Natural killer cell (primary cell): ENCODE measurements at places on chromosomes 4 and X.

GRCh38 chrX:124383354-124383753 lies 37.0 kb downstream of the SH2D1A start:
- DNase-seq = no peak

DNA sequence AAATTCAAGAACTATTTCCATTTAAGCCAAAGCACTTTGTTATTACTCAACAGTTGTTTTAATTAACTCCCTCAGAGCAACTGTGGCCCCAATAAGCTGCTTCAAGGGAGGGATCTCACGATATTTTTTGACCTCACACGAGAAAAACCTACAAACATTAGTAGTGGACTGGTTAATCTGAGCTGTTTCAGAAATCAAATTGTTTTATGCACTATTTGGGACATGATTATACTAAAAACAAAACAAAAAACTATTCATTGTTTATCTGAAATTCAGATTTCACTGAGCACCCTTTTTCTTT lies 74.3 kb downstream of the DCHS2 start:
- no peak for DNase-seq

- no peak for DNase-seq
These were observed 3.0 kb downstream of the FNIP2 start for GRCh38 chr4:158771776-158772175.

DNA sequence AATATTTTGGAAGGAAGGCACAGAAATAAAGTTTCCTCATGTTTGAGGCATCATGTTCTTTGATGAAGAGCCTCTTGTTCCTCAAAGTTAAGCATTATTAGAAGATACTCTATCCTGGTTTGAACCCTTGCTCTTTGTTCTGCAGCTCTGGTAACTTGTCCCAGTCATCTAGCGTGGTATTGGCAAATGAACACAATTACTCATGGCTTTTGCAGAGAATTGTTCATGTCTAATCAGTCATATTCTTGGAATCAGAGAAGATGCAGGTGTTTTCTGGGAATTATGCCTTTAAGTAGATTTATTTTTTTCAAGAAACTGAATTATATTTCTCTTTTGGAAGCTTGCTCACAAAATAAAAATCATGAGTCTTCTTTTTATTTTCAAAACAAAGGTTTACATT lies 52.9 kb upstream of the HPGDS start:
- no peak for DNase-seq

- DNase-seq = no peak
These were observed 201.2 kb downstream of the CHIC2 start for GRCh38 chr4:53863158-53863557.

- no peak for DNase-seq
These were observed 466.8 kb upstream of the FAM241A start for GRCh38 chr4:111678479-111678878.

GRCh38 chr4:153448003-153448731 lies 18.0 kb upstream of the TMEM131L start:
- DNase-seq = no peak
